Fibroblast of skin of right quadriceps (primary cell): ENCODE measurements at places on chromosomes 12 and 14.
A peak's percentile ranks its signal among the peaks of the same experiment; 100 is the strongest.

DNA sequence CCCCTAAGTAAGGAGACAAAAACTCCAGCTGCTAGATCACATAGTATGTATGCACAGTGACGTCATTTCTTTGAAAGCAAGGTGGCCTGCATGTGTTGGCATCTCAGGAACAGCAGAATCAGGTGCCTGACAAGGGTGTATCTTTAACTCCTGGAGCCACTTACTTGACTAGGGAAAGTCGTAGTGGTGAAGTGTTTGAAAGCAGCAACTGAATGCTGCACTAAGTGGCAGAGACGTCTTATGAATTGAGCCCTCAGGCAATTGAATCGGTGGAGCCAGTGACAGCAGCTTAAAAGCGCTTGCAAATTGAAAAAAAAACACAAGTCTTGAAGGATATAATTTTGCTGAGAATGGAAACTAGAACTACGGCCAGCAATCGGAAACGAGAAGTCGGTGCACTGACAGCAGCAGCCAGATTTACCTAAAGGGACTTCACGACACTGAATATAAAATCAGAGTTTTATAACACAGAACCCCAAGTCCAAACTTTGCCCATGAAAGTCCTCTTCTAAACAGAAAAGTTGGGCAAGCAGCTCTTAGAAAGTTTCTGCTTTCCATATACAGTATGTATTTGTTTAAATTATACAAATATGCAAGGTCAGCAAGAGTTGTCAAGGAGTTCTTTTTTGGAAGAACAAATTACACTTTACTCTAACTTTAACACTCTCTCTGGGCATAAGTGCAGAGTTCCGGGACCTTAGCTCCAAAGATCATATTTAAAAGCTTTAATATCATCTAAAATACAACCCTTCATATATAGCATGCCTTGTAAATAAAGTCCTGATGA, 1.1 kb downstream of the IGF1 start:
- no peak for DNase-seq

DNA sequence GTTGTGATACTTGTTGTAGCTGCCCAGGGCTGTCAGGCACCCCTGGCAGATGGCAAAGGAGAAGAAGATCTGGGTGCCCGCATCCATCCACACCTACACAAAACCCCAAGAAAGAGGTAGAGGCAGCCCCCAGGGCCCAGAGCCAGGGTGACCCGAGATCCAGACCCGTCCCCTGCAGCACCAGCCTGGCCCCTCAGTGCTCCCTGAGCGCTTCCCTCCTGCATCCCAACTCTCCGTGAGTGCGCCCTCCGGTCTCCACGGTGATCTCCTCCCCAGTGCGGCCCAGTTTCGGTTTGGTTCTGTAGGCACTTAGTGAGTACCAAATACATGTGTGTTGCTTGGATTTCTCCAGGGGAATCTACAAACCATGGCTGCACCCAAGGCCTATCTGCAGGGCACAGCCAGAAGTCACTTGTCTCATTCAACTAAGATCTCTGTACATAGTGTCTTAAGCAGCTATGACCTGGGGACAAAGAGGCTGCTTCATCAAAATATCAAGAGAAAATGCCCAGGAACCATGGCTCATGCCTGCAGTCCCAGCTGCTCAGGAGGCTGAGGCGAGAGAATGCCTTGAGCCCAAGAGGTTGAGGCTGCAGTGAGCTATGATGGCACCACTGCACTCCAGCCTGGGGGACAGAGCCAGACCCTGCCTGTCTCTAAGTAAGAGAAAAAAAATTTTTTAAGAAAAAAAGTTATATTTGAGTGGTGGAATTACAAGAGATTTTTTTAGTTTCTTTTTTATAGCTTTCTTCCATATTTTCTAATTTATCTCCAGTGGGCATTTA, 15.9 kb downstream of the SLC6A12 start:
- no peak for DNase-seq

GRCh38 chr14:52458721-52459085, 93.6 kb downstream of the TXNDC16 start:
- peak; percentile 22 for DNase-seq

DNA sequence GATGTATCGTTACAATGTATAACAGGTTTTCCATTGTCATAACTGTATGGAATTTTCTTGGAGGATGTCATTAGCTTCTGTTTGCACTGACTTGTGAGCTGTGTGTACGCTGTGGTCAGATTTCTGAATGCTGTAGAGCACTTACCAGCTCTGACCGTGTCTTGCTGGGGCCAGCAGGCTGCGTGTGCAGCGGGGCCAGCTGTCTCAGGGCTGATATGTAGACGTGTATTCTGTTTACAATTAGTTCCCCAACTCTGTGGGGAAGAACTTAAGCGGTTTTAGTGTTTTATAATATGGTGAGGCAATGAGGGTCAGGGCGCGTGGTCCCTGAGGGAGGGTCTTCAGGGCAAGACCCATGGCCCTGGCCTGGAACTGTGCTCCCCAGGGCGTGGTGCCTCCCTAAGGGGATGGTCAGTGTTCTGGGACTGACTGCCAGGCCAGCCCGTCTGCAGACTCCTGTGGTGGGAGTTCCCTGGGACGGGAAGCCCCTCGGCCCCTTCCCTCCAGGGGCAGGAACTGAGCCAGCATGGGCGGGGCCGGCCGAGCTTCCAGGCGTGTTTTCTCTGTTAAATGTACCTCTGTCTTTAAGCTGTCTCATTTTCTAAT, 18.7 kb downstream of the XRCC3 start:
- DNase-seq, result peak; percentile 42

- DNase-seq, result peak; percentile 31
Measured at GRCh38 chr14:60064491-60065072, 27.1 kb upstream of the PCNX4 start.

- DNase-seq, result no peak
Measured at GRCh38 chr12:122413516-122414404, 8.7 kb downstream of the CLIP1 start.

DNA sequence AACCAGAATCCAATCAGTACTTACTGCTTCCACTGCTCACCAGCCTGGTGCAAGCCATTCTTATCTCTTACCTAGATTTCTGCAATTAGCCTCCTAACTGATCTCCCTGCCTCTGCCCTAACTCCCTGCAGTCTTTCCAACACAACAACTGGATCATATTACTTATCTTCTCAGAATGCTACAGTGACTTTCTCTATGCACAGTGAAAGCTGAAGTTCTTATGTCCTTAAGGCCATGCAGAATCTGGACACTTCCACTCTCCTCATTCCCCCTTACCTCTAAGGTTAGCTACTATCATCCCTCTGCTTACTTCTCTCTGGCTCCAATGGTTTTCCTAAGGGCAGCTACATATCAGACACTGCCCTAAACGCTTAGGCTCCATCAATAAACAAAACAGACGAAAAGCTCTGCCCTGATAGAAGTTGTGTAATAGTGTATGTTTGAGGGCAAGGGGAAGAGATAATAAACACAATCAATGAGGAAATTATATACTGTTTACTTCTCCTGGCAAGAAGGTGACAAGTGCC, 4.0 kb downstream of the KTN1 start:
- DNase-seq, result no peak

GRCh38 chr14:60968099-60968498, 12.8 kb downstream of the TRMT5 start:
- no peak for DNase-seq

DNA sequence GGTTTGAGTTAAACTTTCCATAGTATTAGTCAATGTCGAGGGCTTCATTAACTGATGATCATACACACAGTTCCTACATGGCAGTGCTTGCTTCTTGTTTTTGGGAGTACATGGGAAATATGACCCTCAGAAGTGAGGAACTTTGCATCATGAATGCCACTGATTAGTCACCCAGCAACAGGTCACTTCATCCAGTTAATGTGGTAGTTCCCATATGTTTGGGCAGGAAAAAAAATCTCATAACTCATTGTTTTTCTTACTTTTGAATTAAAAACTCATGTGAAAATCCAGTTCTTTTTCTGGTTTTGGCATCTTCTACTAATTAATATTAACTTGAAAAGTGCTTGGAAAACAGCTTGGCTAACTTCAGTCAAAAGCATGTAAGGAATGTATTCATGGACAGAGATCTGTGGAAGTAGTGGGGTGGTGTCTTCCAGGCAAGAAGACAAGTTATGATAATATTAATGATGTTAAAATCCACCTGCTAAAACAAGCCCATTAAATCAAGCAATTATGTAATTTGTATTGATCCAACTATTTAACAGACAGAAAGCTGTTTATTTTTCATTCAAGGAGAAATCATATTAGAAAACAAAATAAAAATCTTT, 309.1 kb upstream of the NAV3 start:
- DNase-seq, result peak; percentile 59

GRCh38 chr14:90475298-90475697, 78.5 kb downstream of the CALM1 start:
- no peak for DNase-seq

- DNase-seq, result peak; percentile 73
Measured at GRCh38 chr12:77845831-77846230, 15.1 kb downstream of the NAV3 start.

DNA sequence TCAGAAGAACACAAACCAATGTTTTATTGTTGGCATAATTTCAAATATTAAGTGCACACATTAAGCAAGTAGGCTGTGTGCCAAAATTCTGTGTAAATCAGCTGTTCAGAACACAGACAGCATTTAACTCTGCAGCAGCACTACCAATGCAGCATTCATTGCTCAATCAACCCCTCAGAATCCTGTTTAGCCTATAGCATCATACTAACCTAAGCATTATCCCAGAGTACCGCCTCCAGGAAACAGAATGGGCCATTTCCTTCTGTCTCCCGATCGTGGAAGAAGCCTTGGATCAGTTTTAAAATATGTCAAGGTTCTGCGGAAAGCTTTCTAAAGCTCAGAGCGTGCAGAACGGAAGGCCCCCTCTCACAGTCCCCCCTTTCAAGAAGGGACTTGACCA, 3.3 kb downstream of the IL26 start:
- DNase-seq, result peak; percentile 31

- peak; percentile 26 for DNase-seq
Measured at GRCh38 chr14:89418452-89418851, 1.4 kb upstream of the FOXN3 start.

GRCh38 chr12:53862831-53863230, 75.8 kb upstream of the HOXC13 start:
- DNase-seq, result peak; percentile 14

GRCh38 chr12:95805864-95806671, 15.5 kb upstream of the NTN4 start:
- peak; percentile 96 for DNase-seq

- DNase-seq, result no peak
Measured at GRCh38 chr12:4858386-4858785, 51.3 kb upstream of the KCNA1 start.

- DNase-seq, result peak; percentile 84
Measured at GRCh38 chr12:51000245-51000644, 25.9 kb downstream of the SLC11A2 start.
